ENCODE measurements at places on chromosomes 1 and 21.

DNA sequence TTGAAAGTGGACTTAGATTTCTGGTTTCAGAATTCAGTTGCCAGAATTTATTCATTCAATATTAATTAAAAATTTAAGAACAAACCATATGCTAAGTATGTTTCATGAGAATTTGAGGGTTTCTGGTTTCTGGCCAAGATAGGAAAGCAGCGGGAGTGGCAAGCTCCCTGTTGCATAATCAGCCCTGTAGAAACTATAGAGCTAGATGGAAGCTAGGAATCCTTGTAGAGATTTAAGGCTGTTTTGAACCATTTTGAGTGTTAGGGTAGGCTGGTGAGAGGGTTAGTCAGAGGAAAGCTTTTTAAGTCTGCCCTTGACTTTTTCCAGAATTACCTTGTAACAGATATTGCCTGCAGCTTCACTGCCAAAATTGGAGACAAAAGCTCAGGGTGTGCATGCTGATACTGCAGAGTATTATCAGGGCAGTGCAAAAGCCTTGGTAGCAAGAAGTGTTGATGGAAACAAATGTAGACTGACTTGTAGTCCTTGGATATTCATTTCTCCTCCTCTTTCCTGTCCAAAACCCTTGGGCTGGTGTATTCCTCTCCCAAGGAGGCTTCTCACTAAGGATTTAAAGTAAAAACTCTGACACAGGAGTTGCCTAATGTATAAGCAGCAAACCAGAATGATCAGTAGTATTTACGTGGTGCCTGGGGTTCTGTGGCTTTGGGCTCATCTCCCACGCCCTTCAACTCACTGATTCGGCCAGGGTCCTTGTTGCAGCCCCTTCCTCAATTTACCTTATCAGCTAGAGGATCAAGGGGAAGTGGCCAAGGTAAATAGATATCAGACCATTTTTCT is 12.6 kb upstream of the GIPC2 start:
- DNase-seq = no peak

GRCh38 chr21:27314131-27314530 is 347.2 kb upstream of the ADAMTS5 start:
- no peak for DNase-seq

DNA sequence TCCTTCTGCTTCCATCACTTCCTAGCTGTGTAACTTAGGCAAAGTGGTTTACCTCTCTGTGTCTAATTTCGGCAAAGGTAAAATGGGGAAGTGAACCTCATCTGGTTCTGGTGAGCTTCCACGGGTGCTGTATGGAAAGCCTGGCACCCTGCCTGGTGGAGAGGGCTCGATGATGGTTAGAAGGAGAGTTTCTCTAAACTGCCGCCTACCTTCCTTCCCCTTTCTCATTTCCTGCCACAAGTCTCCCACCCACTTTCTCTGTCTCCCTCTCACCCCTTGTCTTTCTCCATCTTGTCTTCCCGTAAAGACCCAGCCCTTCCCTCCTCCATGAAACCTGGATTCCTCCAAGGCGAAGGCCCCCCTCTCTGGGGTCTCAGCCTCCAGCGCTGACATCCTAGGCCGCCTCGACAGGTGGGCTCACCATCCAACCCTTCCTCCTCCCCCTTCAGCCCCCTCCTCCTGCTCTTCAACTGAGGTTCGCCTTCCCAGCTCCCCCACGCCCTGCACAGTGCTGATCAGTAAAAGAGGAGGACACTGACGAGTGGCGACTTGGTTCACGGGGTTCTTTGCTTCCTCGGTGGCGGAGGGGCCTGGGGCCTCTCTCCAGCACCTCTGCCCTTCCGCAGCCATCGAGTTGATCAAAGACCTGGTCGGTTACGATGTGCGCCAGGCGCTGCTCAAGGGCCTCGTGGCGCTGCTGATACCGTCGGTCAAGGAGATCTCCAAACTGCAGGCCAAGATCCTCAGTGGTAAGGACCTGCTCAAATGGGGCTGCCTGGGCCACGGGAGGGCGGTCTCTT is 7.3 kb downstream of the RNU5D-1 start:
- no peak for DNase-seq

- no peak for DNase-seq
Observed at GRCh38 chr1:22053861-22054770, 1.6 kb downstream of the CDC42 start.

DNA sequence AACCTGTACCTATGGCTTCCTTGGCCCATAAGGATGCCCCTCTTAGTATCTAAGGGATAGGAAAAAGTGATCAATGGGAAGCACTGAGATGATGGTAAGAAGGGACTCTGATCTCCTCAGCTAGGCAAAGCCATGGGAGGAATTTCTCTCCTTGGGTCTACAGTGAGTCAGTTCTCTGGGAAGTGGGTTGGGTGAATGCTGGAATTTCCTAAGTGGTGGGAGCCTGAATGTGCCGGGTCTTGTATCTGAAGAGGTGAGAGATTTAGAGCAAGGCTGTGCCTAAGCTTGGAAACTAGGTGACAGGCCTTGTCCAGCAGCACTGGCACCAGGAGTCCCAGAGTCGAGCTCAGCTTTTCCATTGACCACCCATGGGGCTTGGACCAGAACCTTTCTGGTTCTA is 96.3 kb upstream of the SLC2A1 start:
- DNase-seq = no peak
